NCI-H1105 treated with DMSO at 0.1 percent for 48 hours (cell line): ENCODE measurements at places on chromosomes 13 and 19.

DNA sequence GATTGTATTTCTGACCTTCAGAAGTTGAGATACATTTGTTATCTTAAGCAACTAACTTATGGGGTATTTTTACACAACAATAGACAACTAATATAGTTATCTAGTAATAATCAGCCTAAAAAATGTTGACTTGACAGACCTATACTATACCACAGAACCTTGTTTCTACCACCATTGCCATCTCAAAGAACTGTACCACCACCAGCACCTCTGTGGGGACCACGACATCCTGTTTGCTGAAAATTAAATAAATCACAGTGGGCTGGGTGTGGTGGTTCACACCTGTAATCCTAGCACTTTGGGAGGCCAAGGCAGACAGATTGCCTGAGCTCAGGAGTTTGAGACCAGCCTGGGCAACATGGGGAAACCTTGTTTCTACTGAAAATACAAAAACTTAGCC, 24.0 kb downstream of the TSKS start:
- no peak for DNase-seq

DNA sequence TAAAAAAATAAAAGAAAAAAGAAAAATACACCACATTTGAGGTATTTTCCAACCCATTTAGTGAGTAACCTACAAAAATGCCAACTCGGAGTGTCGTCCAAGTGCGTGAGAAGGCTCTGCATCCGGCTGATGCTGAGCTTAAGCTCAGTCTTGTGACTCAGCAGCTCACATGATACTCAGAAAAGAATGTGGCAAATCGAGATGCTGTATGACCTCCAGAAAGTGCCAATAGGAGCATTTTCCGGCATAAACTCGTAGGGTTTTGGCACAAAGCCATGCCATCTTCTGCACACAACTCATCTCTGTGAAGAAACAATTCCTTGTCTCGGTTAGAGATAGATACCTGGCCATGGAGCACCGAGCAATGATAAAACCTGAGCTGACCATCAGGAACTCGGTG, 58.5 kb downstream of the TRPM4 start:
- DNase-seq: no peak

- DNase-seq: no peak
Measured at GRCh38 chr19:16403151-16403977, 68.4 kb downstream of the EPS15L1 start.

DNA sequence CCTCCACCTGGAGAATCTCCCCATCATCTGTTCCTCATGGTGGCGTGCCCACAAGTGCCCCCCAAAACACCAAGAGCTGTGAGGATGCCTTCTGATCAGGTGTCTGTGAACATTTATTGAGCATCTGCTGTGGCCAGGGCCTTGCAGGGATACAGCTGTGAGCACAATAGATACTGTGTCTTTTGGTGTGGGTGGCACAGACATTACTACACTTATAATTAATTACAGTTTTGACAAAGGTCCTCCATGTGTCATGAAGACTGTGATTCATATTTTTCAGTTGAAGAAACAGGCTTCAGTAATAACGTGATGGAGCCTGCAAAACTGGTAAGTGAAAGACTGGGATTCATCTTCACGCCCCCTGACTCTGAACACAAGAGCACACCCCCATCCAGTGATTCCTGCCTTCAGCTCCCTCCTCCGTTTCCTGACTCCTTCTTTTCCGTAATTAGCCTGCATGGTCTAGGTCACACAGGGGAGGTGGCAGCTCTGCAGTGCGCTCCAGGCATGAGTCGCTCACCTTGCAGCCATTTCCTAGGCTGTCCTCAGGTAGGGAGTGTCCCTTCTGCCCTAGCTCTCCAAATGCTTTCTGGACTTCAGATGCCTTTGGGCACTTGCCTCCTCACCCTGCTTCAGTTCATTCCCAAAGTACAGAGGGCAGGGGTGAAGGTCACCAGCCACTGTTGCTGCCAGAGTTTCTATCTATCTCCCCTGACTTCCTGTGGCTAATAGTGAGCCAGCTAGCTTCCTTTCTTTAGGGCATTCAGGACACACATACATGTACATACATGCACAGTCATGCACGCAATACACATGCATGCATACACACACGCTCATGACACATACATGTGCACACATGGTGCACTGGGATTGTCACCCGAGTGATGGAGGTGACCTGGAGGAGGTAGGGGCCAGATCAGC, 66.5 kb downstream of the SIAH3 start:
- no peak for DNase-seq

GRCh38 chr19:54952591-54953344, 5.4 kb upstream of the NLRP7 start:
- DNase-seq: no peak

DNA sequence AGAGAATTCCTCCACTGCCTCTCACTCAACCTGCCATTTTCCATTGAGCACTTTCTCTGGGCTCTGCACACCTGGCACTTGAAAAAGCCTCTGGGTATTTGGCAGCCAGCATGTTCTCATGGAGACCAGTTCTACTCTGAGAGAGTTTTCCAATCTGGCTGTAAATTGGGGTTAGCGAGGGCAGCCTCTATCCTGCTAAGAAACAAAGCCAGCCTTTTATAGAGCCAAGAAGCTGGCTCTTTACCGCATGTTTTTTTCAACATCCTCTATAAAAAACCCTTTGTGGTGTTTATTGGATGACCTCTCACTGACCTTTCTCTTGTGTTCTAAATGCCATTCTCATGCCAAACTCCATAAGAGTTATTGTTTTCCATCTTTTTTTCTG, 52.6 kb upstream of the RCBTB2 start:
- peak; percentile 37 for DNase-seq

DNA sequence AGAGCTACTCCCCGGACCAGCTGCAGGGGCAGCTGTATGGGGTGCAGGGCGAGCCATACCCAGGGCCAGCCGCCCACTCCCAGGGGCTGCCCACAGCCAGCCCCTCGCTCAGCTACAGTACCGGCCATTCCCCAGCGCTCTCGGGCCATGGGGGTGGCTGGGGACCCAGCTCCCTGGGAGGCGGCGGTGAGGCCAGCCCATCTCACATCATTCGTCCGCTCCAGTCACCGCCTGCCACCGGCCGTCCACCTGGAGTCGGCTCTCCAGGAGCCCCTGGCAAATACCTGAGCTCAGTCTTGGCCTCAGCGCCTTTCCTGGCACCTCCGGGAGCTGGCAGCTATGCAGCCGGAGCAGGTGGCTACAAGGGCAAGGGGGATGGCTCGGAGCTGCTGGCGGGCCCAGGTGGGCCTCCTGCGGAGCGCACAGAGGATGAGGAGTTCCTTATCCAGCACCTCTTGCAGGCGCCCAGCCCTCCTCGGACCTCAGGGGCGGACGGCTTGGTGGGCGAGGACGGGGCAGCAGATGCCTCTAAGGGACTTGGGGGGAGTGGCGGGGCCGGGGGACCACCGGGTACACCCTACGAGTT, 4.9 kb downstream of the PRR12 start:
- no peak for DNase-seq

DNA sequence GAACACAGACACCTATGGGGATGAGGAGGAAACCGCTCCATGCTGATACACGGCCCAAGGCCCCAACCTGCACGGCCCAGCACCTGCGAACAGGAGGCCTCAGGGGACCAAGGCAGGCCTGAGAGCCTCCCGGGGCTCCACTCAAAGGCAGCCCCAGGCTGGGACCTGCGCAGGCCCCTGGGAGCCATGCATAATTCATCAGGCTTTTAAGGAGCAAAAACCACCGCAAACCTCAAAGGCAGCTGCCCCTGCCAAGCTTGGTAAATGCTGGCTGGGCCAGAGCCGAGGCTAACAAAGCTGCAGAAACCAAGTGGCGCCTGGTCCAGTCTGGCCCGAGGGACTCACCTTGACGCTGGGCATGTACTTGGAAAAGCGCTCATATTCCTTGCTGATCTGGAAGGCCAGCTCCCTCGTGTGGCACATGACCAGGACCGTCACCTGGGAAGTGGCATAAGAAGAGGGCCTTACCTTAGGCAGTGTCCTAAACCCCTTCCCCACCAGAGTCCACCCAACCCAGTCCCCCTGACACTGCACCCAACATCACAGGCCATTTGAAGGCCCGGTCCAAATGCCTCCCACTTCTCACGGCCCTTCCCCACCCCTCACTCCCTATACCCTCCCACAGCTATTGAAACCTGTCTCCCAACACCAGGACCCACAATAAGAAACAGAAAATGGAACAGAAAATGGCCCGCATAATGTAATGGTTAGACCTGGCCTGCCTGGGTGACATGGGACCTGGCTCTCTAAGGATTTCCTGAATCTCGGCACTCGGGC, 7.8 kb downstream of the DDX39A start:
- DNase-seq: no peak

DNA sequence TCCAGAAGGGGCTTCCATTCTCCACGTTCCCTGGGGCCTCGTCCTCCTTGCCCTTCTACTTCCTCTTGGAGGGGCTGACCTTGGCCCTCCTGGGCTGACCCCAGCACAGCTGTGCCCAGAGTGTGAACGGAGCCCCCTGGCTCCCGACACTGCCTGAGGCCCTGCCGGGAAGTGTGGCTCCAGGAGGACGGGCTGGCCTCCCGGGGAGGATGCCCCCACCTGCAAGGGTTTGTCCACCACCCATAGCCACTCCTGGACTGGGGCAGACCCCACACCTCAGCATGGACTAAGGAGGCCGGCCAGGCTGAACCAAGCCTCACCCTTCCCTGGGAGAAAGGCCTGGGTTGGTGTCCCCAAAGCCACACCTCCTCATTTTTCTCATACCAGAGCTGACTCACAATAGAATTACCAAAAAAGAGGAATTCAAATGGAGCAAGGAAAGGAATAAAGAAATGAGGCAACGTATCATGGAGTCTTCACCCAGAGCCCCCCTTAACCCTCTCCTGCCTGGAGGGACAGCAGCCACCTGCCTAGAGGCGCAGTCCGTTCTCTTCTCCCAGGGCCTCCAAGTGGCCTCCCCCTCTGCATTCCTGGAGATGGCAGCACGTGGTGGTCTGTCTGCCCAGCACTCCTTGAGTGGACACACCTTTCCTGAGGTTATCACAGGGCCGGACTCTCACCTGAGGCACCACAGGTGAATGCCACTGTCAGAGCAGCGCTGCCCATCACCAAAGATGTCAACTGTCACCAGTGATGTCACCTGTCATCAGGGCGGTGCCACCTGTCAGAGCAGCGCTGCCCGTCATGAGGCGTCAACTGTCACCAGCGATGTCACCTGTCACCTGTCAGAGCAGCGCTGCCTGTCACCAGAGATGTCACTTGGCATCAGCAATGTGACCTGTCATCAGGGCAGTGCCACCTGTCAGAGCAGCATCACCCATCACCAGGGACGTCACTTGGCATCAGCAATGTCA, 3.1 kb upstream of the C13orf46 start:
- DNase-seq: no peak

DNA sequence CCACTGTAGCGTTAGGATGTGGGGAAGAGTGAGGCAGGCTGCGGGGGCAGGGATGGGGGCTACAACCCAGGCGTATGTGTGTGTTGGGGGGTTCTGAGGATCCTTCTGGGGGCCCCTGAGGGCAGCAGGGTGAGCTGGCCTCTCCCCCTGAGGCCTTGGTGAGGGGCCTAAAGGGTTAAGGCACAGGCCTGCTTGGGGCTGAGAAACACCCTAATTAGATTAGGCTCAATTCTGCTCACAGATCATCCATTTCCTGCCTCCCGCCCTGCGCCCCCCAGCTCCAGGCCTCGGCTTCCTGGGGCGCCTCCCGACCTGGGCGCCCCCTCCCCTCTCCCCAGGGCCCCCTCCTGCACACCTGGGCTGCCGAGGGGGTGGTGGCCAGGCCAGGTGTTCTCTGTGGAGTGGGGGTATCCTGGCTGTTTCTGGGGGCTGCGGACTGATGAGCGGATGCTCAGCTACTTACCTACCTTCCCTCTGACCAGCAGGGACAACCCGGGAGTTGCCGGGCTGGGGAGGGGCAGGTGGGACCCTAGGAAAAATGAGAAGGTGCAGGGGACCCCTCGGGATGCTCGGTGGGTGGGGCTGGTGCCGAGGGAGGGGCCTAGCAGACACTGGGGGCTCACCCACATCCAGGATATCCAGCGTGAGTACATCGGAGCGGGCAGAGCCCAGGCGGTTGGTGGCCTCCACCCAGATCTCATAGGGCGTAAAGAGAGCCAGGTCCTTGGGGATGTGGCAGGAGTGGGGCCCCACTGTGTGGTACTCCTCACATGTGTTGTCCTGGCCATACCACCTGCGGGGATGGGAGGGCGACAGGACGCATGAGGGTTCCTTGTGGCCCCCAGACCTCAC, 8.6 kb downstream of the CRLF1 start:
- no peak for DNase-seq

DNA sequence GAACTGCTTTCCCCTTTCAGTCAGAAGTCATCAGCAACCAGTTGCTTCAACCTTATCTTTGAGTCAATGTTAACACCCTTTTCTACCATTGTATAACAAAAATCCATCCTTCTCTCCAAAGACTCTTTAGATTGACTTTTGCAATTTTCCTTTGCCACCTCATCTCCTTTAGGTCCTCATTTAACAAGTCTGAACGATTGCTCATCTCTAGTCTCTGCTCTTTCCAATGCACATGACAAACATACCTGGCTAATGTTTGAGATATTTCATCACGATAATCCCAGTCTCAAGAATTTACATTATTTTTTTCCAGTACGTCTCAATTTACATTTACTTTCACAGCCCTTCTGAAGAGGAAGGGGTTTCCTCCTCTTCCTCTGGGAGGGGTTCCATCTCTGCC, 127.5 kb downstream of the KLF12 start:
- DNase-seq: no peak

GRCh38 chr19:48806818-48807589, 3.8 kb downstream of the BCAT2 start:
- DNase-seq: peak; percentile 5

- DNase-seq: no peak
Measured at GRCh38 chr13:30700364-30700763, 35.0 kb upstream of the ALOX5AP start.

GRCh38 chr19:56269348-56269747, 3.2 kb upstream of the EDDM13 start:
- no peak for DNase-seq

DNA sequence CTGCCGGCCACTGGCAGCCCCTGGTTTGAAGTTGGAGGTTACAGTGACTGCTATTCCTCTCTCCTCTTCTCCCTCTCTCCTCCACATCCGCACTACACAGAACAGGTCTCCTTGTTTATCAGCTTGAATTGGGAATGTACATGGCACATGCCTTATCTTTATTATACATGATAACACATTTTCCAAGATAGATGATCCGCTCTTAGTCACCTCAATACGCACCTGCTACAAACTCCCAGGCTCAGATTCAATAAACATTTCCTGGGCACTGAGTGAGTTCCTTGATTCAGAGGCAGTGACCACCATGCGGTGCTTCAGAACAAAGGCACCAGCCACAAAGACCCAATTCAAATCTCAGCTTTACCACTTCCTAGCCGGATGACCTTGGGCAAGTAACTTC, 227.7 kb downstream of the TSHZ3 start:
- DNase-seq: no peak
